BJ (cell line): ENCODE measurements at places on chromosomes 11 and 22.
A peak's percentile ranks its signal among the peaks of the same experiment; 100 is the strongest.

DNA sequence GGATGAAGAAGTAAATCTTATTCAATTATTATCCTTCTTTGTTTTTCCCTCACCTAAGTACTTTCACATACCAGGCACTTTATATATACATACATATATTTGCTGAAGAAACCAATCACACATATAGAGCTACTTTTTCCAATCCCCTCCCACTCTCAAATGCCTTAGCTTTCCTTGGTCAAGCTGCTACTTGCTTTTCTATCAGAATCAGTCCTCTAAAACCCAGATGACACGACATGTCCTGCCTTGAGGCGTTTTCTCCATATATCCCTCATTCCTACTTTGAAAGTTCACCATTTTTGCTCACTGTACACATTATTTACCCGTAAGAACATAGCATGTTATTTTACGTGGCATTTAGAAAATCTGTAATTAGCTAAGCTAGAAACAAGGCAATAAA is 5.4 kb downstream of the RAB38 start:
- DNase-seq, result no peak

DNA sequence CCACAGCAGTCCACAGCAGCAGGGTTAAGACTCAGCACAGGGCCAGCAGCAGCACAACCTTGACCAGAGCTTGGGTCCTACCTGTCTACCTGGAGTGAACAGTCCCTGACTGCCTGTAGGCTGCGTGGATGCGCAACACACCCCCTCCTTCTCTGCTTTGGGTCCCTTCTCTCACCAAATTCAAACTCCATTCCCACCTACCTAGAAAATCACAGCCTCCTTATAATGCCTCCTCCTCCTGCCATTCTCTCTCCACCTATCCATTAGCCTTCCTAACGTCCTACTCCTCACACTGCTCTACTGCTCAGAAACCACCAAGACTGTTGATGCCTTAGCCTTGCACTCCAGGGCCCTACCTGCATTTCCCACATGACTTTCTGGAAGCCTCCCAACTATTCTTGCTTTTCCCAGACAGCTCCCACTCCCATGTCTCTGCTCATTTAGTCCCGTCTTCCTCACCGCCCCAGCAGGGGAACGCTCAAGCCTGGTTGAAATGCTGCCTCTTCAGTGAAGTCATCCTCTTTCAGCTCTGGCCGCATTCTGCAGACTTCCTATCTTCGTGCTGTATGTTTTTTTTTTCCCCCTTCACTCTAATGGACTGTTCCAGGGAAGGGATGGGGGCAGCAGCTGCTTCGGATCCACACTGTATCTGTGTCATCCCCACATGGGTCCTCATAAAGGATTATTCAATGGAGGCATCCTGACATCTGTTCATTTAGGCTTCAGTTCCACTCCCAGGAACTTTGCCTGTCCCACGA is 3.3 kb downstream of the IL18BP start:
- DNase-seq, result no peak

DNA sequence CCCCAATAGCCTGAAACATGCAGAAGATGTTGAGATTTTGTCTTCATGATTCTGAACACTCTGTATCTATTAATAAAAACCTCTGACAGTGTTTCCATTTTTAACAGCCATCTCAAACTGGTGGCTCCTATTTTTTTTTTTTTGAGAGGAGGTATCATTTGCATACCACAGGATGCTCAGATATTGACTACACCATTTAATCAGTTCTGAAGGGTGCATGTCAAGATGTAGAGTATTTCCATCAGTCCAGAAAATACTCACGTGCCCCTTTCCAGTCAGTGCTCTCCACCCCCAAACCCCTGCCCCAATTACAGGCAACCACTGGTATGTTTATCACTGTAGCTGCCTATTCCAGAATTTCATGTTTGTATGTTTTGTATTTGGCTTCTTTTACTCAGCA is 85.3 kb upstream of the SORL1-AS1 start:
- no peak for DNase-seq

DNA sequence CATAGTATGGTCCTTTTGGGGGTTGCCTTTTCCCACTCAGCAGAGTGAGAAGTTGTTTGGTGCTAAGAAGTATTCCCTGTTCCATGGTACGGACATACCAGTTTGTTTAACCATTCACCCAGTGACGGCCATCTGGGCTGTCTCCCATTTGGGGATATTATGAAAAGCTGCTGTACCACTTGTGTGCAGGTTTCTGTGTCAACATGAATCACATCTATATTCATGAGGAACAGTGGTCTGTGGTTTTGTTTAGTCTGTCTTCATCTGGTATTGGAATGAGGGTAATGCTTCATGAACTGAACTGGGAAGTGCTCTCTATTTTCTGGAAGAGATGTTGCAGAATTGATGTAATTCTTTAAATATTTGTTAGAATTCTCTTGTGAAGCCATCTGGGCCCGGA is 89.5 kb downstream of the TRMU start:
- peak; percentile 85 for DNase-seq

GRCh38 chr22:36002718-36003260 is 25.8 kb downstream of the RBFOX2 start:
- DNase-seq, result no peak

GRCh38 chr11:79449040-79449439 is 8.2 kb upstream of the TENM4 start:
- no peak for DNase-seq

- no peak for DNase-seq
Measured at GRCh38 chr22:39490966-39491680, 11.0 kb upstream of the MIEF1 start.

DNA sequence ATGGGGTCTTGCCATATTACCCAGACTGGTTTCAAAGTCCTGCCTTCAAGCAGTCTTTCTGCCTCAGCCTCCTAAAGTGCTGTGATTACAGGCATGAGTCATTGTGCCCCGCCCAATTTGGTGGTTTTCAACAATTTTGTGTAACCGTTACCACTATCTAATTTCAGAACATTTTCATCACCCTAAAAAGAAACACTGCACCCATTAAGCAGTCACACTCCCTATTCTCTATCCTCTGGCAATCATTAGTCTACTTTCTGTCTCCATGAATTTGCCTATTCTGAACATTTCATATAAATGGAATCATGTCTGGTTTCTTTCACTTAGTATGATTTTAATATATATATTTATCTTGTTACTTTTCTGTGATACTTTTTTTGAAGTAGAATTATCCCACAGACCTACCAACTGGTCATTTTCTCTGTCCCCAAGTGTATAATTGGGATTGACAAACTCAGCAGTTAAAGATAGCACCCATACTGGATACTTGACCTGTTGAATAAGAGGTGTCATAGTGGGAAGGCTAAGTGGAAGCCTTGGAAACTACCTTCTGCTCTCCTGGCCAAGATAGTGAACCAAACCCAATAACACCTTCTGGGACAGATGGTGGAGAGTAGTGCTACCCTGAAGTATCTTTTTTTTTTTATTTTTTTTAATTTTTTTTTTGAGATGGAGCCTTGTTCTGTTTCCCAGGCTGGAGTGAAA is 64.8 kb downstream of the STIM1 start:
- peak; percentile 66 for DNase-seq

GRCh38 chr22:50218996-50219727 is 18.4 kb downstream of the SELENOO start:
- peak; percentile 50 for DNase-seq

GRCh38 chr11:109383306-109383705 is 38.7 kb upstream of the C11orf87 start:
- DNase-seq, result no peak

- no peak for DNase-seq
Measured at GRCh38 chr22:24153959-24154358, 27.3 kb upstream of the SUSD2 start.

GRCh38 chr11:88103337-88104206 is 71.7 kb downstream of the RAB38 start:
- DNase-seq, result no peak

DNA sequence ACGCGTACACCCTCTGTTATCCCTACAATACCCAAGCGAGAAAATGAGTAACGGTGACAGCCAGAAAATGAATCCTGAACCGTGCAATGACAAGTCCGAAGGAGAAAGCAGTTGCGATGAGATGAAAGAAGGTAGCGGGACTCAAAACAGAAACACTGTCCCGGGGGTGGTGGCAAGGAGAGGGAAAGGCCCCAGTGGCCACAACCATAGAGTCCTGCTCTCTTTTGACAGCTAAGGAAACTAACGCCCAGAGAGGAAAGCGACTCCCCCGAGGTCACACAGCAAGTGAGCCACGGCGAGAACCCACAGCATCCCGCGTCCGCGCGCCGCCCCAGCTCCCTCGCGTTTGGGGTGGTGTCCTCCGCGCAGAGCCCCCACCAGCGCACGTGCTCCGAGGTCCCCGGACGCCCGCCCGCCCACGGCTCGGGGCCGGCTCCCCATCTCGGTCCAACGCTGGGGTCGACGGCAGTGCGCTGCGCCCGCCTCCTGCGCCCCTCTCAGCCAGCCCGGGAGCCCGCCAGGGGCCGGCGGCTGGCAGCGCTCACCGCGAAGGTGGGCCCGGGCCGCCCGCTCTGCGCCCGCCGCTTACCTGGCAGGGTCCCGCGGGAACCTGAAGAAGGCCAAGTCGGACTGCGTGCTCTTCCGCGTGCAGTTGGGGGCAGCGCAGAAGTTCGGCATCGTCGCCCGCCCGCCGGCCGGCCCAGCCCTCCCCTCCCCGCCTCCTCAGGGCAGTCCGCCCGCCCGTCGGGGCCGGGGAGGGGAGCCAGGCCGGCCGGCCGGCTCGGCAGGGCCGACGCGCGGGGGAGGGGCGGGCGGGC is 564 bp downstream of the THAP12 start:
- DNase-seq, result no peak

GRCh38 chr22:46349238-46349637 is 13.7 kb downstream of the TRMU start:
- DNase-seq, result no peak

GRCh38 chr22:49995361-49996118 is 17.0 kb downstream of the IL17REL start:
- DNase-seq, result no peak

GRCh38 chr11:70662691-70663098 is 264.4 kb downstream of the CTTN start:
- no peak for DNase-seq

- DNase-seq, result no peak
Measured at GRCh38 chr11:86914865-86915519, 40.2 kb downstream of the FZD4 start.

- DNase-seq, result no peak
Measured at GRCh38 chr22:43293655-43294392, 49.3 kb downstream of the SCUBE1 start.

GRCh38 chr11:66607126-66607834 is 9.2 kb upstream of the RBM14 start:
- peak; percentile 12 for DNase-seq

- no peak for DNase-seq
Measured at GRCh38 chr22:40960145-40960544, 9.0 kb downstream of the RBX1 start.

DNA sequence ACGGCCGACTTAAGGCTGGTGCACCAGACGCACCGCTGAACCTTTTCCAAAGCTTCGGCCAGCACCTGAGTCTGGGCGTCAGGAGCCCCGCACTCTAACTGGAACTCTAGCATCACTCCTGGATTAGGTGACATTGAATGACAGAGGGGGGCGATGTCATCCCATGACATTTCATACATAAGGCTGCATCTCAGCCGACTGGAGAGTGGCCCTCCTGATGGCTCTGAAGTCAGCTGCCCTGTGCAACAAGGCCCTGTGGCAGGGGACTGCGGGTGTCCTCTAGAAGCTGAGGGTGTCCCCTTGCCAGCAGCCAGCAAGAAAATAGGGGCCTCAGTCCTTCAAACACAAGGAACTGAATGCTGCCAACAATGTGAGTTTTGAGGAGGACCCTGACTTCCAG is 10.1 kb upstream of the FADS3 start:
- no peak for DNase-seq

- no peak for DNase-seq
Measured at GRCh38 chr22:22770280-22770871, 117.2 kb upstream of the IGLL5 start.

- DNase-seq, result no peak
Measured at GRCh38 chr11:79663017-79663416, 222.2 kb upstream of the TENM4 start.
